ENCODE measurements at places on chromosomes 3 and 15.
A peak's percentile ranks its signal among the peaks of the same experiment; 100 is the strongest.

DNA sequence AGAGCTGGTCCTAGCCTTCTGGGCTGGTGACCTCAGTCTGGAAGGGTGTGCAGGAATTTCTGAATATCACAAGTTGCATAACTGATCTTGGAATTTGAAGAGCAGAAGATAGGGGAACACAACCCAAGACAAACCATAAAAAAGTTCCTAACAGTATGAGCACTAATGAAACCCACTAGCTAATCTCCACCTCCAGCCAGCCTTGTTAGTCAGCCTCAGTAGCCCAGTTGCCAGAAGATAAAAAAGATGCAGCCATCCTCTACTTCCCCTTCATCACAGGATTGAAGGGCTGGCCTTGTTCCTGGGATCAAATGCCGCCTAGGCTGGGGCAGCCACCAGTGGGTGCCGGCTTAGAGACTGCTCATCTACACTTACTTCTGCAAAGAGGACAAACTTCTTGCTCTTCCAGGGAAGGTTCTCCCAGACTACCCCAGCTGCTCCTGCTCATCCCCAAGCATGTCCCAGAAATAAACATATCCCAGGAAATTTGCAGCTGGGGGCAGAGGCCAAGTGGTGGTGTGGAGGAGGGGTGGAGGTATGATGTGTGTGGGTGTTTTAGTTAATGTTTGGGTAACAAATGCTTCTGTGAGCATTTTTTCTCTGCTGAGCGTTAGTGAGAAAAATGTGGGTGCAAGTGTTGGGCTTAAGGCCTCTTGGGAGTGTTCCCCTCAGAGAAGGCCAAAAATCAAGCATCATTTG lies 9.2 kb upstream of the ITGA11 start:
- peak; percentile 17 for DNase-seq

DNA sequence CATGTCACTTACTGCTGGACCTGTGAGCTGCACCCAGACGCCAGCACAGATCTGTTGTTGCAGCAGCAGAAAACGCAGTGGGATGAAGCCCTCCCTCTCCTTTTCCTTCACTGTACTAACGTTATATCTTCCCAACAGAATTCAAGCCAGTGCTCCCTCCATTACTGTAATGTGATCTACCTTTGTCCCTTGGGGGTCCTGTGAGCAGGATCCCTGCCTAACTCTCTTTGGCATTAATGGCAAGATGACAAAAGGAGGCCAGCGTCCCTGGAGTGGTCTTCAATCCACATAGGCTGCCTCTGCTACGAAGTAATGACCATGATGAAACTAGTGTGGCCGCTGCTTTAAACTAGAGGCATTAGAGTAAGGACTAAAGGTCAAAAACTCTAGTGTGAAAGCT lies 69.3 kb upstream of the SOX14 start:
- no peak for DNase-seq

DNA sequence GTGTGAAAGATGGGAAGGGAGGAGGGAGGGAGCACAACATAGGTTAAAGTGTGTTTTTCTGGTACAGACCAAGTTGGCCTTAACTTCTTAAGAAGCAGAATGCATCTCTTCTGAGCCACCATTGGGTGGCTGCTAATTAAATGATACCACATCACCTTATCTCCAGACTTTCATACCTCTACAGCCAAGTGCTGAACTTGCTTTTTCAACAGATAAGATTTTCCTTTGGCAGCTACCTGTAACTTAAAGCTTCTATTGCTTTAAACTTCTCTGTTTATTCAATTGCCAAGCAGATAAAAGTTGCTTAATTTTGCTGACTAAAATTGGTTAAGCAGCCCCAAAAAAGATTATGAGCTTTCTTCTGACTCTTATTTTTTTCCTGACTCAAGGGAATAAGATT lies 292.4 kb upstream of the SGO1 start:
- no peak for DNase-seq

DNA sequence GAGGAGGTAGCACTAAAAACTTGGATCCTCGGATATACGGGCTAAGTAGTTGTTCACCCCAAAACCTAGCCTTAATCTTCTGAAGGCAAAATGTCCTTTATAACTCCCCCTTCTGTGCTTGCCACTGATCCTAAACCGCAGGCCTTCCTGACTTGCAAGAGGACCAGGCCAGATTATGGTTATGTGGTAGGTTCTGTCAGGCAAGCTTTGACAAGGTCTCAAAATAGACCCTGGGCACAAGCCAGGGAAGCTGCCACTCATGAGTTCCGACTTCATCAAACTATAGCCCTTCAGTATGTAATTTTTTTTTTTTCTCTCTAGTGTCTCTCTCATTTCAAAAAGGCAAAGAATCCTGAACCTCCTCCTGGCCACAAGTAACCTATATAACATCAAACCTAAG lies 3.2 kb downstream of the LRRFIP2 start:
- DNase-seq = no peak

- no peak for DNase-seq
These were observed 112.4 kb downstream of the CD47 start for GRCh38 chr3:107978131-107979055.

GRCh38 chr15:38636597-38636996 lies 72.0 kb upstream of the RASGRP1 start:
- DNase-seq = no peak

GRCh38 chr3:196774848-196775422 lies 35.3 kb downstream of the PAK2 start:
- DNase-seq = no peak

DNA sequence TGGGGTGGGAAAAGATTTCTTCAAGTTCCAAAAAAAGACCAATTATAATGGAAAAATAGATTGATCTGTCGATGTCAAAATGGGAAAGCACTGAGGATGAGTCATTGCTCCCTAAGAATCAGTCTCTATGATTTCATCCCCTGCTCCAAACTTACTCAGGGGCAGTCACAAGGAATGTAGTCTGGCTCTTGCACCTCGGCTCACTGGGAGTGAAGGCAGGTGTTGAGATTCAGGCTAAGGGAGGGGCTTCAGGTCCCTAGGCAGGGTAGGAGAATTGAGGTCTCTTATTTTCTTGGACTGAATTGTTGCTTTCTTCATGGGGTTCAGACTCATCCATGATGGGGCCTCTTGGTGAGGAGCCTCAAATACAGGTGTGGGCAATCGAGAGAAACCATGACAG lies 14.2 kb downstream of the ESYT3 start:
- peak; percentile 31 for DNase-seq

DNA sequence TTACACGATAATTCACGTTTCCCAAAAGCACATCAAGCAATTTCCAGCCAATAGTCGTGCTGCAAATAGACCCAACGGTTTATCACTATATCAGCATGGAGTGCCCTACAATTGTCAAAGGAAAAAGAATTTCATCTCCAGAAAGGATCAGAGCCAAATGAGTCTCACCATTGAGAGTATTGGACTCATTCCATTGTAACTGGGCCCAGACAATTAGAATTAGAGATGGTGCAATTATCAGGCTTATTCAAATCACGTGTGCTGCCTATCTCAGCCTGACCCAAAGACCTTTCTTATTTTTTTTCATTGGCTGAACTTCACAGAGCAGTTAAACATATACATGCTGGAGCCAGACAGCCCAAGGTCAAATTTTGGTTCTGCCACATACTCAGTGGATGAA lies 87.0 kb upstream of the LRTM1 start:
- no peak for DNase-seq

- no peak for DNase-seq
These were observed 448.8 kb downstream of the GRM7 start for GRCh38 chr3:7309641-7310102.

- no peak for DNase-seq
These were observed 62.0 kb downstream of the PLD1 start for GRCh38 chr3:171748064-171748924.

DNA sequence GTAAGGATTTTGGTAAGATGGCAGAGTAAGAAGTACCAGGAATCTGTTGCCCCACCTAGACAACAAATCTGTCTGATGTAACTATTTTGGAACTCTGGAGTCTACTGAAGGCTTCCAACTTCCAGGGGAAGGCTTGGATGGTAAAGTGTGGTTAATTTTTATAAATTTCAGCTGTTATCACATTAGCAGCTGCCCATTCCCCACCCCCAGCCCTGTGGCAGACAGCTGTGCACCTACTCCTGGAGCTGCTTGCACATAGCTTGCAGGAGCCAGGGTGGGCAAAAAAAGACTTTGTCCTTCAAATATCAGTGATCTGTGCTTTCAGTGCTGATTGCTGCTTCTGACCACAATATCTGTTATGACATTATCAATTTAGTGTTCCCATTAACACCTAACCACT lies 47.4 kb downstream of the FRMD5 start:
- DNase-seq = no peak

GRCh38 chr3:99865321-99865720 lies 47.7 kb downstream of the CMSS1 start:
- DNase-seq = no peak

GRCh38 chr3:194262925-194263305 lies 88.2 kb downstream of the CPN2 start:
- DNase-seq = peak; percentile 54

- no peak for DNase-seq
These were observed 40.0 kb downstream of the ATP13A3 start for GRCh38 chr3:194446754-194447153.

DNA sequence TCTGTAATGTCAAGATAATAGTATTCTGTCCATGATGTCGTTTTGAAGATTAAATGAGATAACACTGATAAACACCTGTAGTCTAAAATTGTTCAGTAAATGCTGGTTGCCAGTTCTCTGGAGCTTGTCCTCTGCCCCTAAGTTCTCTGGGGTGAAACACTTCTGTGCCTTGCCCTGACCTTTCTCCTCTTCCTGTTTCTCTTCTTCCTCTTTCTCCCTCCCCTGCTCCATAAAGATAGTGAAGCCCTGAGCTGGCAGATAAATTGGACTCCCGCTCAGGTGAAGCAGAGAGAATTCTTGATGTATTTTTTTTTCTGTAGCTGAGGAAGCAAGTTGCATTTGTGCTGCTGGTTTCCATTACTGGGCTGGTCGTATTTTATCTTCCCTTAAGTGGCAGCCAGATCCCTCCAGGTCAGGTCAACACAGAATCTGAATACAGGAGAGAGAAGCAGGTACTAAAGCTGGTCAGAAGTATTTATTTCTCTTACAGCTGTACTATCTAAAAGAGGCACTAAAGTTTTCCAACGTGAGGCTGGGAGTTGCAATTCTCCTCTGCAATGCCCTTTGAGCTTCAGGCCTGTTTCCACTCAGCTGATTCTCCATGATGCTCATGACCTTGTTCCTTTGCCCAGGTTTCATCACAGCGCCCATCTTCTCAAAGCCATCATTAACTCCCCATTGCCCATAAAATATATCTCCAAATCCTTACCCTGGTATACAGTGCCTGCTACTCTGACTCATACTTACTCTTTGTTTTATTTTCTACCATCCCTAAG lies 319.3 kb upstream of the CFAP20DC start:
- no peak for DNase-seq

DNA sequence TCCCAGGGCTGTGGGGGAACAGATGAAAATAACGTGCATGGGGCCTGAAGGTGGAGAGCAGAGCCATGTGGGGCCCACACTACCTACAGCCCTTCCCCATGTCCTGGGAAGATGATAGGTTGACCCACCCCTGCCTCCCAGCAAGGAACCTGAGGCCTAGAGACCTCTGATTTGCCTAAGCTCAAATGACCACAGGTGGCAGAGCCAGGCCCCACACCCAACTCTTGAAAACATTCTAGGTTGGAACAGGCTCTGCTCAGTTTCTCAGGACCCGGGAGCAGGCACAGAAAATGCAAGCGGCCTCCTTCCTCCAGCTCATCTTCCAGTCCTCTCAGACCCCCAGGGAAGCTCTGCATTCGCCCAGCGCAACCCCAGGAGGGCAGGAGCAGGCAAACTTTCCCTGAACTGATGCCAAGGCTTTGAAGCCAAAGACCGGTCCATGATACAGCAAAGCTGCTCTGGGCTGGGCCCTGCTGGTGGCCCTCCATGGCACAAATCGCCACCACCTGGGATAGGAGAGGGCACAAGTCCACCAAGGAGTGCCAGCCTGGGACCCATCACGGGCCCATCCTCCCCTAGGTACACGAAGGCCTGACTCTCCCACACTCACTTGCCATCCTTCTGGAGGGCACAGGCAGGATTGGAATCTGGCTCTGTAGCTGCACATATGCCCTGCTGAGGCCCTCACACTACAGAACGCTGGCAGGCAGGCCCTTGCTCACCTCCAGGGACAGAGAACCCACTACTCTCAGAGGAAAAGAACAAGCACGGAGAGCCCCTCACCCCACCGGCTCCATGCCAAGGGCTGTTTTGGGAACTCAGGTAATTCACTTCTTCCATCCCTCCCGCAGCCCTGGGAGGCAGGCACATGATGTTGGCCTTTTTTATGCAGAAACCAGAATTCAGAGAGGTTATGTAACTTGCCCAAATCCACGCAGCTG lies 51.0 kb upstream of the FURIN start:
- peak; percentile 70 for DNase-seq

DNA sequence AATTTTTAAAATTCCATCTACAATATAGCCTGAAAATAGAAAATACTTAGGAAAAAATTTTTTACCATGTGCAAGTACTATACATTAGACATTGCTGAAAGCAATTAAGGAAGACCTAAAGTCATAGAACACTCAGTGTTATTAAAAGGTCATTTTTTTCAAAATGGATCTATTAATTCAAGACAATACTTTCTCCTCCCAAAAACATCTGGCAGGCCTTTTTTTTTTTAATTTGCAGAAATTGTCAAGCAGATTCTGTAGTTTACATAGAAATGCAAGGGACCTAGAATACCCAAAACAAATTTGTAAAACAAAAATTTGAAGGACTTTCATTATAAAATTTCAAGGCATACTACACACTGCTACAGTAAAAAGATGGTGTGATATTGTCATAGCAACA lies 238.4 kb upstream of the VEPH1 start:
- no peak for DNase-seq

DNA sequence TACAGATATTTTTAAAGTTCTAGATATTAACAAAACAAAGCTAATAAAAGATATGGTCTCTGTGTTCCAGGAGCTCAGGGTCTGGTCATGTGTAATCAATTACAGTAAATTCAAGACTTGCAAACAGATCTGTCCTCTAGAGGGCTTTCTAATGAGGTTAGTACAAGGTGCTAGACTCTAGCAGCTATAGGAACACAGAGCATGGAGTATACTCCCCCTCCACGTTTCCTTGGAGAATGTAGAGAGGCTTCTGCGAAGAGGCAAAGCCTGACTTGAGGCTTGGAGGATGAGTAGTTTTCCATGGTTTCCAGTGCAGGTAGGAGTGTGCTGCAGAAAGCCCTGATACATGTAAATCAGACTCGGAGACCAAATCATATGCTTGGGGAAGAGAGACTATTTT lies 32.7 kb upstream of the DLG1 start:
- DNase-seq = peak; percentile 44

- no peak for DNase-seq
These were observed 5.4 kb upstream of the ACAN start for GRCh38 chr15:88797663-88798339.
